Umbilical cord (tissue), 2 donors: ENCODE measurements at places on chromosomes 1 and 21. TPM values are rescaled to one million over a fixed set of nuclear protein-coding genes. Genes with fewer than 3 reads are reported as not detected.

Gene IL22RA1
- total RNA-seq: 3.1 TPM

Gene DNAJC28
- 1.9 TPM for total RNA-seq

Gene AQP10
- total RNA-seq: not detected

Gene C21orf91
- 10.8 TPM for total RNA-seq

- no peak for DNase-seq
Observed at GRCh38 chr1:59044535-59045121, 252.3 kb upstream of the FGGY start.
